ENCODE measurements at places on chromosomes 1 and 21.

GRCh38 chr1:203424861-203425662, 50.5 kb upstream of the PRELP start:
- no peak for DNase-seq

DNA sequence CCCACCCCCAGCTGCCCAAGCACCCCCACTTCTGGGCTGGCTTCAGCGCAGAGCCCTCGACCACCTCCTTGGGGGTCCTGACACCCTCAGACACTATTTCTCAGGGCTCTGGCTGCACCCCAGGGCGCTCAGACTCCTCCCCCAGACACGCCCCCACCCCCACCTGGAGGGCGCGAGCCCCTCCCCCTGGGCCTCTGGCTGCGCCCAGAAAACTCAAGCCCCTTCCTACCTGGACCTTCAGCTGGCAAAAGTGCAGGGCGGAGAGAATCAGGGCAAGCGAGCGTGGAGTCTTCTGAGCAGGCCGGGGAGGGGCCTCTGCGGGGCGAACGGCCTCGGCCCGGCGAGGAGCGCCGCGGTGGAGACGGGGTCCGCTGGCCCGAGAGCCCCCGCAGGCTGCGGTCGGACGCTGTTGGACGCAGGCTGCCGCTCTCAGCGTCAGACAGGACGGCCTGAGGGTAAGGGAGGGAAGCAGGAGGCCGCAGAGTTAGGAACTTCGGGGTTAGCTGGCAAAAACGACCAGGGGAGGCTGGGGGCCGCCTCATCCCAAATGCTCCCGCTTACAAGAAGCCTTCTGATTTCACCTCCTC, 17.4 kb upstream of the NBPF1 start:
- no peak for DNase-seq

DNA sequence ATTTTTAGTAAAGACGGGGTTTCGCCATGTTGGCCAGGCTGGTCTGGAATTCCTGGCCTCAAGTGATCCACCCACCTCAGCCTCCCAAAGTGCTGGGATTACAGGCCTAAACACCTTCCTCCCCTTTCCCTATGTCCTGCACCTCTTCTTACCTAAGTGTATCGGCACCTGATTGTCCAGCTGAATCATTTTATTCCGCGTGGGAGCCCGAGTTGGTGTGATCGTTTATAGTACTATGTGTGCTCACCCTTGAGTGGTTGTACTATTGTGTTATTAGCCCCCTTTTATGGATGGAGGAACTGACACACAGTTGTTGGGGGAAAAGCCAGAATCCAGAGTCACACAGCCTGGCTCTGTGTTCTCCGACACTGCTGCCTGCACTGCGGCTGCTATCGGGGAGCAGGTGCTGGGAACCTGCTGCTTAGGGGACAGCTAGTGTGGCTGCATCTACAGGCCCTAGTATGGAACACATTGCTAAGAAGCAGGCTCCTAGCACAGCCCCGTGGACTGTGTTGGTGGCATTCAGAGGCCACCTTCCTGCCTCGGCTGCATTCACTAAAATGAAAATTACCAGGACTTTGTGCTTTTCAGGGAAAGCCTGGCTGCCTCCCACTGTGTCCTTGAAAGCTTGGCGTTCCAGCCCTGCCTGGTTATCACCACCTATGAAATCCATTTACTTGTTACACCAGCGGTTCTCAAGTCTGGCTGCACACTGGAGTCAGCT, 21.6 kb downstream of the ENO1 start:
- DNase-seq, result no peak

- DNase-seq, result no peak
Measured at GRCh38 chr1:106675558-106675957, 380.9 kb upstream of the PRMT6 start.

DNA sequence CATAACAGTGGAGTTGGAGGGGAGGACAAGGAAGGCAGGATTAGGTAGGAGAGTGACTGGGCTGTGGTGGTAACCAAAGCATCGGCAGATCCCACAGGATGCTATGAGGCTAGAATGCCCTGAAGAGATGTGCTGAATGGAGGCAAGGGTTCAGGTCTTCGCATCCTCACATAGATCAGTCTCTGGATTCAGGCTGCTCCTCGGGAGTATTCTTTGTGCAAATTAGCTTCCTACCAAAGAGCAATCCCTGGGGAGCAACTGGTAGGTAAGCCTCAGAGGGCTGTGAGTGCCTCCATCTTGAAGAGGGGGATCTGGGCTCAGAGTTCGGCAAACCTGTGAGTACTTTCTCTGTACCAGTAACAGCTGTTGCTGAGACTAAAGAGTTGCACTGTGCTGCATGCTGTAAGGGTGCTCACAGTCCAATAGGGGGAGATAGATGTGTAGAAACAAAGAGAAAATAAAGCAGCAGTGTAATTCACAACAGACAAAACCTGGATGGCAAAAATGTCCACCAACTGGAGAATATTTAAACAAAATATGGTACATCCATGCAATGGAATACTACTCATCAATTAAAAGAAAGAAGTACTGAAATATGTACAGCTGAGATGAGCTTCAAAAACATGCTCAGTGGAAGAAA, 322.4 kb upstream of the DEPDC1 start:
- DNase-seq, result no peak

All from stimulated activated naive CD4-positive, alpha-beta T cell treated with Interleukin-2 at 50 U/mL for 16 hours (primary cell).